ENCODE measurements at places on chromosomes 16 and 17.

DNA sequence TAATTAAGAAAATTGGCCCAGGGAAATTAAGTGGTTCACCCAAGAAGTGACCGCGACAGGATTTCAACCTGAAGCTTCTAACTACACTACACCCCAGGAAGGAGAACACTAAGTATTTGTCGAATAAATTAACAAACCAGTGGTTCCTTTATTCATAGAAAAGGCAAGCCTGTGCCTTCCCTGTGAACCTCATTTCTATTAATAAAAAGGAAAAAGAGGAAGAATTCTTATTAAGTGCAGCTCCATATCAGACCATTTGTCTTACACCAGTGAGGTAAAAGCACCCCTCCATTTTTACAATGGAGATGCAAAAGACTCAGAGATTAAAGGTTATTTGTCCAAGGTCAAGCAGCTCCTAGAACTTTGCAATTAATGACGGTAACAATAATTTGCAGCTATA, 1.7 kb downstream of the COPS3 start:
- DNase-seq: no peak

GRCh38 chr17:69236946-69237345, 8.3 kb upstream of the ABCA10 start:
- no peak for DNase-seq

DNA sequence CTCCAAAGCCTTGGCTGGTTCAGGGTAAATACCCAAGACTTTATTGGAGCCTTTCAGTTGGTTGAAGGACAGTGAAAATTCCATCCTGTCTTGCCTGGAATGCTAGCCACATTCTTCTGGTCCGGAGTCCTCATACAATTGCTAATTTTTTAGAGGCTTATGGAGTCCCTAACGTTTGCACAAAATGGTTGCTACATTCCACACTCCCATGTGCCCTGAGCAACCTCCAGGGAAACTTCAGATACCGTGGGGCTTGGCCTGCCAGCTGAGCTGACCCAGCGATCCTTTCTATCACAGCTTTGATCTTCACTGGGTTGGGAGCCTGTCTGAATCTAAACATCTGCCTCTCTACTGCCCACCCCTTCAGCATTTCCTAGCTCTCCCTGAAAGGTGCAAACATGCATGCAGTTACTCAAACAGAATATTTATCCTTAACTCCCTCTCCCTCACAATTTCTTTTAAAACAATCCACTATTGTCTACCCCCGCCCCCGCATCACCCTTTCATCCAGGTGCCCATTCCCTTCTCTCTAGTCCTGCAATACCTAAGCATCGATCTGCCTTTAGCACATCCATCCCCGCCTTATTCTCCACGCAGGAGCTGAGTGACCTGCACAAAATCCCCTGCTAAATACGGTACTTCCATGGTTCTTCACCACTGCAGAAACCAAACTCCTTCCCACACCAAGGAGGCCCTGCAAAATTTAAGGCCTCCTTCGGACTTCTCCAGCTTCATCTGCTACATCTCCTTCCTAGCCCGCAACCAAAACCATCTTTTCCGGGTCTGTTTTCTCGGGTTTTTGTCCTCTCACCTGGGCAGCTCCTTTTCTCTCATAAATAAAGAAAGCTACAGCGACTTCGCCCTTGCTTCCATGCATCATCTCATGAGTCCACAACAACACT, 810 bp upstream of the GAN start:
- DNase-seq: no peak

- no peak for DNase-seq
Observed at GRCh38 chr17:8836821-8837562, 30.5 kb downstream of the PIK3R6 start.

- DNase-seq: no peak
Observed at GRCh38 chr16:73230651-73231050, 182.7 kb upstream of the ZFHX3 start.

- DNase-seq: no peak
Observed at GRCh38 chr16:79042886-79043285, 557.7 kb downstream of the MAF start.

- DNase-seq: no peak
Observed at GRCh38 chr16:86292171-86292775, 218.1 kb upstream of the FOXF1 start.

DNA sequence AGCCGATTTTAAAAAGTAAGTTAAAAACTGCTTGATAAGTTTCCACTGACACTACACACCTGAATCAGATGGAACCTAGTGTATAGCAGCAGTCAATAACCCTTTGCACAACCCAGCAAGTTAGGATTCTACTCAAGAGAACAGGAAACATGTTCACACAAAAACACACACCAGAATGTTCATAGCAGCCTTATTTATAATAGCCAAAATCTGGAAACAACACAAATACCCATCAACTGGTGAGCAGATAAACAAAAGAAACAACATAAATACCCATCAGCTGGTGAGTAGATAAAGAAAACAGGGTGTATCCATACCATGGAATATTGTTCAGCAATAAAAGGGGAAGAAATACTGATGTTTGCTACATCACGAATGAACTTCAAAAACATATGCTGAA, 2.7 kb upstream of the CDH11 start:
- no peak for DNase-seq

DNA sequence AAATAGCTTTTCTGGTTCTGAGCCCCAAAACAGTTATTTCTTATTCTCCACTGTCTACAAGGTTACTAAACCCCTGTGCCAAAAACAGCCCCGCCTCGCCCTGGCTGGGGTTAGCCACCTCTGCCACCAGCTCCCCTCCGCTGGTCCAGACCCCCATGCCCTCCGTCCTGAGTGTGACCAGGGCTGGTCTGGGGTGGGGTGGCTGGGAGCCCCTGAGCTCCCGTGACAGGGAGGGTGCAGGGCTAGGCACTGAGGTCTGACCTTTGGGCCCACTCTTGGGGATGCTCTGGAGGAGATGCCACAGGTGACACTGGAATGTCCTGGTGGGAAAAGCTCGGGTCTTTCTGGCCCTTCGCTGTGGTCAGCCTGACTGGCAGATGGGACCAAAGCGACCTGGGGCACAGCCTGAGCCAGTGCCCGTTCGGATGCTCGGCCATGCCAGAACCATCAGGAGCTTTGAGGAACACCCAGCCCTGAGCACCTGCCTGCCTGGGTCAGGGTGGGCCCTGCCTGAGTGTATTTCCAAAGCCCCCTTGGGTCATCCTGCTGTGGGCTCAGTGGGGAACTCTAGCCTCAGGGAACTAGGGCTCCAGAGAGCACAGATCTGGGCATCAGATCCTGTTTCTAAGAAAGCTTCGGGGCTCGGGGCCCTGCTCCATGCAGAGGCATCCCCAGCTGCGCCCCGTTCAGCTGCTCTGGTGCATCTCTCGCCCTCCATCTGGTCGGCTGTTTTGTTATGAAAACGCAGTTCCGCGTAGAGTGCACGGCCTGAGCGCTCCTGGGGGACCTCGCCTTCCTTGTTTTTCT, 72.1 kb upstream of the GNG13 start:
- DNase-seq: no peak

DNA sequence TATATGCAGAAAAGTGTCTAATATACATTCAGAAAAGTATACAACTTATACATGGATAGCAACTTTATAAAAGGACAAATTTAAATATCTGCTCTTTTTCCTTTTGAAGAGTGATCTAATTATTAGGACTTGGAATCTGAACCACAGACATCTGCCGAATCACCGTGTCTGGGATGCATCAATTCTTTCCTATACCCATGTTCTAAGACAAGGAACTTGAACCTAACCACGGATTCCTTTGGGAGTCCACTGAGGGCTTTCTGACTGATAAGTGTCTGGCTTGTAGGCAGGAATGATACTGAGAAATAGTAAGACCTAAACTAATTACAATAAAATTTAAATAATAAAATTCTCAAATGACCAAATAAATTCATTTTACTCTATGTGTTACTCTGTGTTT, 54.2 kb downstream of the NDEL1 start:
- DNase-seq: no peak

DNA sequence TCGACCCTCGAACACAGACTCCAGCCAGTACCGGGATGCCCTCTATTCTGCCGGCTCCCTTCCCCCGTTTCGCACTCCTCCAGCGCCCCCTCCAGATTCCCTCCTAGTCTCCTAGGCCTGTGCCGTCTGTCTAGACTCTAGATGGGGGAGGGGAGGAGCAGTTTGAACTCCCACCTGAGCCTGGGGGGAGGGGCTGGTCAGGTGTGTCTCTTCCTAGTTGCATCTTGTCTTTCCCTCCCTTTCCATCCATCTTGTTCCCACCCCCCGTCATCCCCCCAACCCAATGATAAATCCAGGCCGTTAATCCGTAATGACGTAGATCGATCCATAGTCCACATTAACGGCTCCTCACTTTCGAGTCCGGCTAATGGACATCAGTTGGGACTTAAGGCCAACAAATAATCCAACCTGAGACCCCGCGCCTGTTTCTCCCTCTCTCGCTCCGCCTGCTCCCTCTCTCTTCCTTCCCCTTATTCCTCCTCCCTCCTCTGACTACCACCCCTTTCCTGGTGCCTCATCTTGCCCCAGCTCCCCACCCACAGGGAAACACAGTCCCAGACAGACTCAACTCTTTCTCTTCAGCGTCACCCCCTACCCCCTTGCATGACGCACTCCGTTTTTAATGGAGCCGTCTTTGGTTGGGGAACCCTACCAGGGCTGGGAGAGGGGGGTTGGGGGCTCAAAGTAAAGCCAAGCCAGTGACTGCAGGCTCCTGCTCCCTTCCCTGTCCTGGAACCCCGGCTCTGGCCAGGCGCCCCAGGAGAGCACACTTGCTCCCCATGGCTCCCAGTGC, 3.4 kb upstream of the HOXB5 start:
- no peak for DNase-seq
